MCF 10A (cell line): ENCODE measurements at places on chromosomes 7 and 10.
A peak's percentile ranks its signal among the peaks of the same experiment; 100 is the strongest.

GRCh38 chr7:95916573-95917297 lies 144.4 kb downstream of the DYNC1I1 start:
- DNase-seq: peak; percentile 77

GRCh38 chr10:126350216-126350992 lies 37.9 kb downstream of the ADAM12 start:
- DNase-seq: peak; percentile 96

DNA sequence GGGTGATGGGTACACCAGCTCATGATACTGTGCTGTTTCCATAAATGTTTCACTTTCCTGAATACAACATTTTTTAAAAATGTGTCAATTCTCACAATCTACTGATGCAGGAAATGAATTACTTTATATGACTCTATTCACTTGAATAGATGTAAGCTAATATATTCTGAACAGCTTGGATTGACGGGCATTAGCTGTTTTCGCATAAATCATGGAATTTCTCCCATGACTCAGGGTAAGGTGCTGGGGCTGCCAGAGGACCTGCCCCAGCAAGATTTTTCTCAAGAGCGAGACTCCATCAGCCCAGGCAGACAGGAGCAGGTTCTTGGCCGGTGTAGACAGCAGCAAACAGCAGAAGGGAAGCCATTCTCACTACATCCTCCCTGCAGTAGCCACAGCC lies 107.1 kb downstream of the PFKFB3 start:
- DNase-seq: no peak

- no peak for DNase-seq
These were observed 146.8 kb downstream of the SPAG6 start for GRCh38 chr10:22491931-22492615.

- peak; percentile 70 for DNase-seq
These were observed 10.4 kb upstream of the CLCN1 start for GRCh38 chr7:143305423-143306070.

DNA sequence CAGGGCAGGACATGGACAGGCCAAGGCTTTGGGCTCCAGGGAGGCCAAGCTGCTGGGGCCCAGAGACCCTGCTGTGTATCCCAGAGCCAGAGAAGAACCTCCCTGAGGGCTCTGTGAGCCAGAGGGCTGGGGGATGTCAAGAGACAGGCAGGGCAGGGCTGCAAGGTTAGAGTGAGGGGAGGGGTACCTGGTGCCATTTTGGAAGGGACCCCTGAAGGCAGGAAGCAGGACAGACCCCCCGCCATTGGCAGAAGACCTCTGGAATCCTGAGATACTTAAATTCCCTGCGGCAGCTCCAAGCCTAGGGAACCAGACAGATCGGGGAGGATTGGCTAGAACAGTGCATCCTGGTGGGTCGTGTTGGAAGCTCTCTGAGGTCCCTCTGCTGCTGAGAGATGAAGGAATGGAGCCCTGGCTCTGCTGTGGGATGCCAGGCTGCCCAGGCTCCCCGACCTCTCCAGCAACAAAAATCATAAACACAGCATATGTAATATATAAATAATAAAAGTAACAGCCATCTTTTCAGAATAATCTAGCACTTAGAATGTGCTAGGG lies 75.0 kb downstream of the LHPP start:
- no peak for DNase-seq

- no peak for DNase-seq
These were observed 228.8 kb upstream of the FAM3C start for GRCh38 chr7:121624958-121625357.

GRCh38 chr7:14403587-14403986 lies 414.1 kb upstream of the ETV1 start:
- no peak for DNase-seq

DNA sequence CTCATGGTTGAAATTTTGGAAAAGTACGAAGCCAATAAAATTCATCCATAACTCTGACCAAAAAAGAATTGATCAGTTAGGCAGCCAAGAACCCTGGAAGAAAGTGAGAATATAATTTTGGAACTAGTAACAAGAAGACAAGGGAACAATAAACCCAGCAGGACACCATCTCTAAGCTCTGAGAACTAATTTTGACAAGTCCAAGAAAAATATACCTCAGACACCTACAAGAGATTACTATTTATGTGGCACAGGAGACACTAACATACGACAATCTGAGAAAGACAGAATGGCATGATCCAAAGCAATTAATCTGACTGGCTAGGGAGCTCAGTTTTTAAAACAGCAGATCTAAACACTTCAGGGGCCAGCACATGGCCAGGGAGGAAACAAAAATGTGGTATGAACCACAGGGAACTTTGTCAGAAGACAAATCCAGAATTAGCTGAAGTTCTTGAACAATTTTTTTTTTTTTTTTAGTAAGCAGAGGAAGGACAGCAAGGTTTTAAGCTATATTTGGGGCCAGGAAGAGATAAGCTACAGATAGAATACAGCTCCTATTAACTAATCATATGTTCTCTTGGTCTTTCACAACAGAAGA lies 38.9 kb downstream of the PARD3 start:
- DNase-seq: no peak

DNA sequence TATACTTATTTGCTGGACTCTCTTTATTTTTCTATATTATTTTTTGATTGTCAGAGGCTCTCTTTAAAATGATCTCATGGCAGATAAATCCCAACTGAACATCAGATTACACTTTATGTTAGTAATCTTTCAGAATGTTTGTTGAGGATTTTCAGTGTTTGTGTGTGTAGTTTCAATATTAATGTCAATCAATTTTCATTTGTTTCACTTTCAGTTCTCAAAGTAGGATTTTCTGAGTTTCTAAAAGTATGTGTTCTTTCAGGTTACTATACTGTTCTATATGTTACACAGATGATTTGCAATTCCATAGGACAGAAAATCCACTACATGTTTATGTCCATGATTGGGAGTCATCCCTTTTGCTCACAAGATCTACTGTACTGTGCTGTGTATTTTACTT lies 311.9 kb upstream of the POT1 start:
- DNase-seq: no peak

DNA sequence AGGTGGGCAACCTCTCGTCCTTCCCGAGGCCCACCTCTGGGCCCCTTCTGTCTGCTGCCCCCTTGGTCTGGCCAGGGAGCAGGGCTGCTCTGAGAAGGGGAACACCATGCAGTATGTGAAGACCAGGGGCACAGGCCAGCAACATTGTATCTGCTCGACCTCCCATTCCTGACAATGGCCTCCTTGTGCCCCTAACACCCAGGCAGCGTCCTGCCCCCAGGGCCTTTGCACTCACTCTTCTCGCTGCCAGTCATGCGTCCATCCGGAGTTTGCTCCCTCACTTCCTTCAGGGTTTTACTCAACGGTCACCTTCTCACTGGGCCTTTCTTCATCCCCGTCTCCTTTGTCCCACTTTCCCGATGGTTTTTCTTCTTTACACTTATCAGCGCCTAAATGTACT lies 232.9 kb upstream of the GRB10 start:
- no peak for DNase-seq

DNA sequence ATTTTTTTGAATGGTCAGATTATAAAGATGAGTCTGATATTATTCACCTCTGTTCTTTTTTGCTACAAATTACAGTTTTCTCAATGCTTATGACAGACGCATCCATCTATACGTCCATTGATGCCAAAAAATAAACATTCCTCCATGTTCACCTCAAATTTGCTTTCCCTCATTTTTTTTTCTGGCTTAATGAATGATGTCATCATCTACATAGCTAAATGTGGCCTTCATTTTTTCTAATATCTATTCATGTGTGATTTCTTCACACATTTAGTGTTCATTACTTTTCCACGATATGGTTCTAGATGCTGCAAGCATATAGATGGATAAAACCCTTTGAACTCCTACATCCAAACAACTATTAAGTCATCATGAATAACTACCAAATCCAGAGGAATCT lies 163.1 kb downstream of the MAGI2 start:
- no peak for DNase-seq

- DNase-seq: peak; percentile 80
These were observed 1.5 kb downstream of the LIPK start for GRCh38 chr10:88707429-88708155.

DNA sequence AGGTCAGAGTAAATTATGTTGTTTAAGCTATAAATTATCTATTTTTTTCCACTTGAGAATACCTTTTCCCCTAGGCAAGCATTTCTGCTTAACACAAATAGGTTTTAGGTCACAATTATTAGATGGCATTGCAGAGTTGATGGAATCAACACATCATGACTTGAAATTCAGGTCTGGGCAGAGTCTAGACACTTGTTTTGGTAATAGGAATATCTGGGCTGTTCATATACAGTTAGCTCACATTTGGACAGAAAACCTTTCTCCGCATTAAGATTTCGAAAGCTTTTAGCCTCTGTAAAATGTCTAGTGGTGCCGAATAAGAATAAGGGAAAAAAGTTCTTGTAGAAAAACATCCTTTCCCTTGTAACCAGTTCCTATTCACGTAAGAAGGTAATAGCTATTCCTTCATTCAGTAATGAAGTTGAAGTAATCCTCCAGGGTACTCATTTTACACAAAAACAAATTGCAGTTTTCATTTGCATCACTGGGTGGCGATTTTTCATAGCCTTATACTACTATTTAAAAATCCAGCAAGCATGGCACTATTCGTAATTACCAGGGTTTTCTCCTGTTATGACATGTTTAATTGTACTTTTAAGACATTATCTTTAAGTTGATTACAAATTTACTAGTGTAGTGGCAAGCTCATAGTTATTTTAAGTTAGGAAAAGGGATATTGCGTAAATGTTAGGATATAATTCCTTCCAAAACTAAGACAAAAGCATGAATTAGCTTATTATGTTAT lies 37.0 kb downstream of the RPA3 start:
- peak; percentile 77 for DNase-seq

- no peak for DNase-seq
These were observed 28.4 kb upstream of the BMPR1A start for GRCh38 chr10:86728056-86728455.

DNA sequence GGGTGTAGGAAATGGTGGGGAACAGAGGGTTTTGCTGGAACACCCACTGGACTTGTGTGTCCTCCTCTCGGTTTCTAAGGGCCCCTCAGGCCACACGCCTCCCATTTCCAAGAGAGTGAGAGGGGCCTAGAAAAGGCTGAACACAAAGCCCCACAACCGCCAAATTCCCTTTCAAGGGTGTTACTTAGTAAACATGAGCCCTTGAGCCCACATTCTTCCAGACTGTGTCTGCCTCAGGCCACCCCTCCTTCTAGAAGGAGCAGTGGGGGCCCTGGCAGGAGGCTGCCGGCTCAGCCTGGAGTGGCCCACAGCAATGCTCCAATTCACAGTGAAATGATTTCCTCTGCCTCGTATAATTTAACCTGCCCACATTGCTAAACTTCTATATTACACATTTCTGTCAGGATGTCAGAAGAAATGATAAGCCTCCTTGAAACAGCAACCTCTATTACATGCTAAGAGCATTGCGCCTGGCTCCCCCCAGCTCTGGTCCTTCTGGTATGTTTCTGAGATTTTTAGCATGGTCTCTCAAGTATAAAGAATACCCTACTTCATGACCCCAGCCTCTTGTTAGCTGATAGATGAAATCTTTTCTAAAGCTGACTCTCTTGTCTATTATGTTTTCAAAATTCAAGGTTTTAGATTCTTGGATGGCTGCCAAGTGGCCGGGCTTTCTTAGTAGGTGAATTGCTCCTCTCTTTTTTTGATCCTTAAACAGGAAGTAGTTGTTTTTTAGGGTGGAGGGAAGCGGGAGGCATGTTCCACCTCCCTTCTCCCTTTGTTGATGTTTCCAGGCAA lies 673.9 kb upstream of the GALNT17 start:
- no peak for DNase-seq

DNA sequence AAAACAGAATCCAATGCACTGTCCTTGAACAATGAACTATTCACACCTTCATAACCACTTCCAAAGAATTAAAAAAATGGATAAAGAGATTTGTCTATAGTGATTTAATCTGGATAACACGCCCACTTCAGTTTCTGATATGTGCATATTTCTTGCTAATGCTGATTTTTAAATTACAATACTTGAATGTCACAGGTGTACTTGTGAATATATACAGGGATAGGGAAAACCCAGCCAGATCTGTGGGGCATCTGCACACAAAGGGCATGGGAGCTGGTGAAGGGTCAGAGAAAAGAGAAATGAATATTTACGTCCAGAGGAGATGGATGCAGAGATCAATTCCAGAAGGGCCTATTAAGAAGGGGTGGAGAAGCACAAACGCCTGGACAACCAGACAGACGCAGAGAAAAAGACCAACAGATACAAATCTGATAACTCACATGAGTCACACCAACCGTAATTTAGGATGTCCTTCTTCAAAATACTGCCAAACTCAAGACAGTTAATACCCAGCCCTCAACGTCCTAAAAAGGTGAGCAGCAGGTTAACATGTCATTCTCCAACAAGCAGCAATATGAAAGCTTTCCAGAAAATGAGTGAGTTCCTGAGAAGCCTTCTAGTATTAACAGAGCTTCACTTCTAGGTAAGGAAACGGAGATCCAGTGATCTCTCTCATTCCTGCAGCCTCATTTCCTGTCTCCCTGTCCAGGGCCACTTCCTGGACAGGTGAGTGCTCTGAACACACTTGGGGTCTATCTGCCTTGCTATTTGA lies 41.9 kb downstream of the PIP4K2A start:
- no peak for DNase-seq

DNA sequence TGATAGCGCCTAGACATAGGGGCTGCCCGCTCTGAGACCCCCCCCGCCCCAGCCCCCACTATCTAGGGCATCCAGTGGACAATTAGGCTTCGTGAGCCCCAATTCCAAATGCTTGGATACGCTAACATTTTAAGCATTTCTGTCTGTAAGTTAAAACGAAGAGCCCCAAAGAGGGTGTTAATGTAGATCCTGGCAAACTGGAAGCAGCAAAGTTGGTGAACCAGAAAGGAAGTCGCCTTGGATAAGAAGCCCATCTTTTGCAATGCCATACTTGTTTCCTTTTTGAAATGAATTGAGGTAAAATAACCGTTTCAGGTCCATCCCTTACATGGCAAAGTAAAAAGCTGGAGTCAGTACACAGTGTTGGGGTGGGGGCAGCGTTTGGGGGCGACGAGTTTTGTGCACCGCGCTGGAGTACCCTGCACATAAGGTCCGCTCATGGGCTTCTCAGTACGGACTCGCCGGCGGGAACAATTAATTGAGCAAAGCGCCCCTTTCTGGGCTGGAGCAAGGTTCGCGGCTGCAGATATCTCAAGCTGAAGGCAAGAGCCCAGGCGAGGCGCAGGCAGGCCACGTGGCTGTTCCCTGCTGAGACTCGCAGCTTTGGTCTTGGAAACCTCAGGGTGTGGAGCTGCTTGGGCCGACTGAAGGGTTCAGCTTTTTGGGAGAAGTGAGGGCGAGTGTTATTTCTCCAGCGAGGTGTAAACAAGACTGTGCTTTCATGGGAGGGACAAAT lies 1.4 kb upstream of the TWIST1 start:
- no peak for DNase-seq

- DNase-seq: no peak
These were observed 128.9 kb downstream of the HDAC9 start for GRCh38 chr7:18624459-18624858.

GRCh38 chr10:79542626-79543025 lies 17.6 kb downstream of the SFTPA2 start:
- no peak for DNase-seq

- no peak for DNase-seq
These were observed 366.6 kb downstream of the PRPF18 start for GRCh38 chr10:13953371-13953770.

GRCh38 chr7:159153511-159153910 lies 8.8 kb upstream of the VIPR2 start:
- no peak for DNase-seq

GRCh38 chr7:15675379-15675778 lies 11.1 kb downstream of the MEOX2 start:
- DNase-seq: no peak
